Stimulated activated CD8-positive, alpha-beta memory T cell treated with anti-CD3 and anti-CD28 coated beads, Interleukin-15, amount 100 ng/mL, for 4 hours (primary cell): ENCODE measurements at places on chromosomes 3 and 15.

- no peak for DNase-seq
Measured at GRCh38 chr3:79886204-79886603, 118.4 kb upstream of the ROBO1 start.

DNA sequence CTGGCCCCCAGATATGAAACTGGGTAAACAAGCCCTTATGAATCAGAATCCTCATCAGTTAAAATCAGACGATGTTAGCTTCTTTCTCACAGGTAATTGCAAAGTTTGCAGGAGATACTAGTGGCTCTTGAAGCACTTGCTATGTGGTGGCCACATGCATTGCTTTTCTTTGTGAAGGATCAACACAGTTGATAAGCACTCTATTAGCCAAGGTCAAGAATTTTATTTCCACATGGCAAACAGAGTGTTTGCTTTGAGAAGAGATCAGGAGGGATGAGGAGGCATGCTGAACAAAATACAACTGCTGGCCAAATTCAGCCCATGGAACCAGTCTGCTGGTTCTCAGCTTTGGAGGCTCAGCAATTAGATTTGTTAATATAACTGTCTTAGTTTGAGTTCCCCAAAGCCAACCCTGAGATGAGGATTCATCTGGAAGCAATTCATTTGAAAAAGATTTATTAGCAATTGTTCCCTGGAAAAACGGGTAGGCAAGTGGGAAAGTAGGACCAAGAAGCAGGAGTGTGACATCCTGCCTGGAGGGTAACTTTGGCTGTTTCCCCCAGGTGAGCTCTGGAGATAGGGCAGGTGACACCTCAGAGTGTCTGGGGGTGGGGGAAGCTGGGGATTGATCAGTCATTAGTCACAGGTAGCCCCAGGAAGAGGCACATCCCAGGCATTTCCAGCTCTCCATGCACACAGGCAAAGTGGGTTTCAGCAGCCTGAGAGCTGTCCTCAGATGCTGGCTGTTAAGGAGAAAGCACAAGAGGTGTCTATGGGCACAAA is 180.3 kb downstream of the ABHD5 start:
- DNase-seq, result no peak

DNA sequence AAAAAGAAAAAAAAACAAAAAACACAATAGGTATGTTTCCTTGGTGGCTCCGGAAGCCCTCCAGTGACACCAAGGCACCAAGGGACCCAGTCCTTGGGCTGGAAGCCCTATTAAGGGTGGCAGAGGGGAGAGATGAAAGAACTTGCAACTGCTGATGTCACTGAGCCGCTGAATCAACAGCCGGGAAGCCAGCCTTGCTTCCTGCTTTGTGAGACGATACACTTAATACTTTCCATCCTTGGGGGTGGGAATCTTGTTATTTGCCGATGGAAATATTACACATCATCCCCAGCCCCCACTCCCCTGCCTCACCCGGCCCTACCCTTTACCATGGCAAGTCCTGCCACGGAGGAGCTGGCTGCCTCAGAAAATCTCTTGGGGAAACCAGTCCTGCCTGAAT is 5.6 kb upstream of the ISLR2 start:
- DNase-seq, result no peak

GRCh38 chr3:31748933-31749295 is 216.2 kb downstream of the STT3B start:
- DNase-seq, result no peak

DNA sequence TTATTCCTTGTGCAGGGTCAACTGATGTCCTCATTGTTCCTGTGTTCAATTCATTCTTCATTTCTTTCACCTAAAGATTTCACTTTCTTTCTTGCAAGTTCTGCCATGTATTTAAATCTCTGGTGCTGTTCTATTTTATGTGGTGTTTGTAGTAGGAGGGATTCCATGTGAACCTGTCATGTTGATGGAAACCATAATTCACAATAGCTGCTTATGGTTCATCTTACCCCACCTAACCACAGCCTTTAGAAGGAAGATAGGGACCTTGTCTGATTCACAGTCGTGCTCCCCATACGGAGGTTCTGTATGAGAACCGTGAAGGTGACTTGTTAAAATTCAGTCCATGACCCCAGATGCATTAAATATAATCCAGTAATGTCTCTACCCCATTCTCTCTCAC is 21.9 kb downstream of the SLCO2A1 start:
- no peak for DNase-seq

GRCh38 chr3:83559082-83559481 is 1399.7 kb upstream of the CADM2 start:
- DNase-seq, result no peak

DNA sequence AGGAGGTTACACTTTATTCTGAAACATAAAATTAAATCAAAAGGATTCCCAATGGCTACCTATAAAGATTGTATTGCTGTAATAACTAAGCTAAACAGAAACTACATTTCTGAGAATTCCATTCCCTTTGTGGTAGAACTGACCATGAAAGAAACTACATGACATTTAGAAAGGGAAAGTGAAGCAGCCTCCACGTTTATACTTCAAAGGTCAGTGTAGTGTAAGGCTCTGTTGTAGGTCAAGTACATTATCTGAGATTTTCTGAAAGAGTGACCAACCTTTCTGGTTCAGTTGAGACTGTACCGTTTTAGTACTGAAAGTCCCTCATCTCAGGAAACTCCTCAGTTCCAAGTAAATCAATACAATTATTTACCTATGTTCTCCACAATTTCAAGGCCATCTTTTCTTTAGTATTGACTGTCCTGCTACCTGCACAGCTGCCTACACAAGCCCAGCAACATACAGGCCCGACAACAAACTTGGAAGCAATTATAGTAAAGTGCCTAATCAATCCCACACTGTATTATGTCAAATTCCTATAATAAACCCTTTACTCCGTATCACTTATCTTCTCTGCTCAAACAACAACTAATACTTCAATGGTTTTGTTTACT is 343.0 kb downstream of the PLOD2 start:
- no peak for DNase-seq

GRCh38 chr3:51942603-51943450 is 664 bp downstream of the PARP3 start:
- DNase-seq, result peak; percentile 50

GRCh38 chr3:149969110-149969939 is 1.4 kb downstream of the PFN2 start:
- DNase-seq, result no peak

DNA sequence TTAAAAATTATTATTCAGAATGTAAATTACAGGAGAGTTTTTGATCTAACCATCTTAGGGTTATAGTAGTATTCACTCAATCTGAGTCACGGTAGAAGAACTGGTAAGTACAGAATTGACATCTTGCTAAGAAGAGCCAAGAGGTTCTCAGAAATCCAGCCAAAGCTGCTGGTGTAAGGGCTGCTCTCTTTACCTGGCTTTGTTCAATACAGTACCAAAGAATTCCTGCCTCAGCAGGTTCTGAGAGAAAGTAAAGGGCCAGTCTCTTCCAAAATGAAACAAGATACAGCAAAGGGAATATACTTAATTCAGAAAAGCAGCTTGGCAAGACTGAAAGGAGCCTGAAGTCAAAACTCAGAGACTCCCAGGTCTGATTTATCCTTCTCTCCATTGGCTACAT is 193.1 kb downstream of the TNIK start:
- no peak for DNase-seq

GRCh38 chr3:30632065-30632464 is 25.7 kb downstream of the TGFBR2 start:
- no peak for DNase-seq

- no peak for DNase-seq
Measured at GRCh38 chr3:166263460-166263859, 426.2 kb upstream of the BCHE start.

DNA sequence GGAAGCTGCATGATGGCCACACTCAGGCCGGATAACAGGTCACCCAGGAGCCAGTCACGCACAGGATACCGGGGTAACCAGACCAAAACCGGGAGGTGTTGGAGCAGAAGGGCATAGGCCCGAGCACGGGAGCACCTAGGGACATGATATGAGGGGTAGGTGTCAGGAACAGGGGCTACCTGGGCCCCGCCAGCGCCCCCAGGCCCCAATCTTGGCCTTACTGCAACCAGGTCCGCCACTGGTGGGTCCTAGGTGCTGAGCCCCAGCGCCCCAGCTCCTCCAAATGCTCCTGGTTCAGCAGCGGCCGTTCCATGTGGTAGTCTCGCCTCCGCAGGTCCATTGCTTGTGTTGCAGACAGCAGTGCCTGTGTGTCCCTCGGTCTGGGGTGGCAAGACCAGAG is 2.0 kb downstream of the SLC26A6 start:
- no peak for DNase-seq

- no peak for DNase-seq
Measured at GRCh38 chr3:124680521-124680920, 49.7 kb upstream of the UMPS start.

DNA sequence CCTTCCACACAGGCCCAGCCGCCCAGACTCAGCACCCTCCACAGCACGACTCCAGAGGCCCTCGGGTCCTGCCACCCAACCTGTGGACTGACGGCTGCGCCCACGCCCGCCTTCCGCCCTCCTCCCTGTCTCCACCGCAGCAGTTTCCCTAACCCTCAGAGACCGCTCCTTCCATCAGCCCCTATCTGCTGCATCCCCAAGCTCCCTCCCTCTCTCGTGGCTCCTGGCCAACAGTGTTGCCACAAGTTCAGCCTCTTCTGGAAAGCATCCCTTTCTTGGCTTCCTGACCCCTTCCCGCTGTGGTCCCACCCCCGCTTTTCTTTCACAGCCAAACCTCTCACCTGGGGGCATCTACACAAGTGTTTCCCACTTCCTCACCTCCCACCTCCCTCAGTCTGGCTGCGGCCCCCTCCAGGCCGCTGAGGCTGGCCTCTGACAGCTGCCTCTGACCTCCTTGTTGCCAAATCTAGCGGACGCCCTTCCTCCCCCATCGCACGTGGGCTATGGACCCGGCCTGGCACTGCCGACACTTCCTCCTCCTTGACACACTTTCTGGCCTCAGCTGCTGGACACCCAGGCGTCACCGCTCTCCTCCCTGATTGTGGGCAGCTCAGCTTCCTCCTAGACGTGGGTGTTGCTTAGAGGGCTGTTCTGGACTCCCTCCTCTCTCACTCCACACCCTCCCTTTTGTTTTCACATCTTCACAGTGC is 168.8 kb upstream of the TLE3 start:
- no peak for DNase-seq

DNA sequence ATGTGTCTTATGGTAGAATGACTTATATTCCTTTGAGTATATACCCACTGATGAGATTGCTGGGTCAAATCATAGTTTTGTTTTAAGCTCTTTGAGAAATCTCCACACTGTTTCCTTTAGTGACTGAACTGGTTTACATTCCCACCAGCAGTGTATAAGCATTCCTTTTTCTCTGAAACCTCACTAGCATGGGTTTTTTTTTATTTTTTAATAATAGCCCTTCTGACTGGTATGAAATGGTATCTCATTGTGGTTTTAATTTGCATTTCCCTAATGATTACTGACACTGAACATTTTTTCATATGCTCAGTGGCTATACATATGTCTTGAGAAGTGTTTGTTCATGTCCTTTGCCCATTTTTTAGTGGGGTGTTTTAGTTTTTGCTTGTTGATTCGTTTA is 494.3 kb downstream of the SQOR start:
- DNase-seq, result no peak

GRCh38 chr3:97974996-97975395 is 2.8 kb upstream of the RIOX2 start:
- DNase-seq, result no peak

- DNase-seq, result no peak
Measured at GRCh38 chr15:55250392-55250791, 39.2 kb downstream of the RAB27A start.
